ENCODE measurements at places on chromosomes 2 and 18.
A peak's percentile ranks its signal among the peaks of the same experiment; 100 is the strongest.

DNA sequence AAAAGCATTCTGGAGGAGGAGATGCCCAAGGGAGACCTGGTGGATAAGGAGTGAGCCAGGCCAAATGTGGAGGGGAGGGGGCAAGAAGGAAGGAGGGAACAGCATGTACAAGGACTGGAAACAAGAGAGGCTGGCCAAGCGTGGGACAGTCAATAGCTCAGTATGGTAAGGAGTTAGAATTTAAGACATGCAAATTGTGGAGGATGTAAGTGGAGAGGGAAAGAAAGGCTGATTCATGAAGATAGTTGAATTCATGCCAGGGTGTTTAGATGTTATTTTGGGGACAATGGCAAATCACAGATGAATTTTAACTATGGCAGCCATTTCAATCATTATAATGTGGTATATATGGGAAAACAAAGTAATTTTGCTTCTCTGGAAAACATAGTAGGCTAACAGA is 462.3 kb downstream of the MEIS1 start:
- no peak for DNase-seq

GRCh38 chr18:34023471-34023870 is 201.2 kb downstream of the NOL4 start:
- no peak for DNase-seq

DNA sequence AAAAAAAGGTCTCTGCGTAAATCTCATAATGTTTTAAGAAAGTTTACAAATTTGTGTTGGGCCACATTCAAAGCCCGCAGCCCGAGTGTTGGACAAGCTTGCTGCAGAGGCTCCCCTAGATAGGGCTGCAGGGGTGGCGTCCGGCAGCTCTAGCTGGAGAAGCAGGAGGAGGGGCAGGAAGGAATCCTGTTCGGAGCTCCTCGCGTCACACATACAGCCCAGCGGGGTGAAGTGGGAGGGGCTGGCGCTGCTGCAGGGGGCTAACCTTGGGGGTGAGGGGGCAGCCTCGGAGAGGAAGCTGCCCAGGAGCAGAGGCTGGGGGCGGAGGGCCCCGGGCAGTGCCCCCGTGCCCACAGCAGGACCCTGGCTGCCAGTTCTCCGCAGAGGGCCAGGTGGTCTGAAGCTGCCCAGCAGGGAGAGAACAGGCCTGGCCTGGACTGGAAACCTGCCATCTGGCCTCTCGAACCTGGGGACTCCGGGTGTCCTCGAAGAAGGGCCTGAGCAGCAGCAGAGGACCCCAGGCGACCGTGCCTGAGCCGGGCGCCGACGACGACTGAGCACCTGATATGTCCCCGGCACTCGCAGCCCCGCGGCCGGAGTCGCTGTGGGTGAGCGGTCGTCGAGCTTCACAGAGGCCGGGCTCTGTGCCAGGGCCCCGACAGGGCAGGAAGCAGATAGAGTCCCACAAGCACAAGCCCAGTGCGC is 2.6 kb upstream of the GPR35 start:
- DNase-seq: no peak

GRCh38 chr2:28227498-28227897 is 165.2 kb upstream of the FOSL2 start:
- DNase-seq: no peak

DNA sequence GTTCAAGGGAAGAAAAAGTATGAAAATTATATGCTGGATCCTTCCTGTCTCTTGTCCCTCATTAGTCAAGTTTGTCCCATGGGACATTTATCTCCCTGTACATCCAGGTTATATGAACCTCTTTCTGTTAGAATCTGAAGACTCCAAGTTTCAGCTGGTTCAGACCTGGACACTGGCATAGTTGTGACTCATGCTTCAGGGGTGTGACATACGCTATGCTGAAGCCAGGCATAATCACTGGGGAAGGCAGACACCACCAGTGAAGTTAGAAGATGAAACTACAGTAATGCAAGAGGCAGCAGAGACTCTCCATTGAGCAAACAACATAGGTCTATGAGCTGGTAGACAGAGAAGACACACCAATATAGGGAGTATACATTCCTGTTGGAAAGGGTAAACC is 269.7 kb upstream of the SLC8A1 start:
- no peak for DNase-seq

DNA sequence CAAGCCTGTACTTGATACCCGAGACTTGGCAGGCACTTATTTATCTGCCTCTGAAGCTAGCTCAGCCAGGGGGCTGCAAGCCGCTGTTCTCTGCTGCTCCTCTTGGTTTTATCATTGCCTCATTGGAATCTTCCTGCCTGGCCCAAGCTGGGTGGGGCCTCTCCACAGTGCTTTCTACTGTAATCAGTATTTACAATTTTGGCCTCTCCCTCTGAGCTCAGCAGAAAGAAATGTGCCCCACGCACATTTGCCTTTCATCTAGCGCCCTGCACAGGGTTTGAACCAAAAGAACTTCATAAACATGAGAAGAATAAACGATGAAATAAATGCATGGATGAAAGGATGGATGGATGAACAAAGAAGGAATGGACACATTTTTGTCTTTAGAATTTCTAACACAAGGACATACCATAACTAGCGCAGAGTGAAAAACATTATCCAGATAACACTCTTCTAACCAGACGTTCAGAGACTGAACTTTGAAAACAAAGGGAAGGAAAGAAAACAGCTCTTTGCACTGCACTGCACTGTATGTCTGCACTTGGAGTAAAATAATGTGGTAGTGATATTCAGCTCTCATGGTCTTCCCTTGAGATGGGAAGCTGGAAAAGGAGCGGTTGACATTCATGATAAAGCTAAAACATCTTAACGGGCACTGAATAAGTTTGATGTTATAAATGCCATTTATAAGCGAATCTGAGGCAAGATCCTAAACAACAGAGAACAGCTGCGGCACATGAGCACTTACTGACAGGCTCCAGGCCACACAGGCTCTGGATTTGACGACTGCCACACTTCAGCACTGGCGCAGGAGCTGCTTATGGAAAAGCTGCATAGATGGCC is 86.8 kb upstream of the SP3 start:
- no peak for DNase-seq

GRCh38 chr18:28288784-28289183 is 111.9 kb upstream of the CDH2 start:
- no peak for DNase-seq

DNA sequence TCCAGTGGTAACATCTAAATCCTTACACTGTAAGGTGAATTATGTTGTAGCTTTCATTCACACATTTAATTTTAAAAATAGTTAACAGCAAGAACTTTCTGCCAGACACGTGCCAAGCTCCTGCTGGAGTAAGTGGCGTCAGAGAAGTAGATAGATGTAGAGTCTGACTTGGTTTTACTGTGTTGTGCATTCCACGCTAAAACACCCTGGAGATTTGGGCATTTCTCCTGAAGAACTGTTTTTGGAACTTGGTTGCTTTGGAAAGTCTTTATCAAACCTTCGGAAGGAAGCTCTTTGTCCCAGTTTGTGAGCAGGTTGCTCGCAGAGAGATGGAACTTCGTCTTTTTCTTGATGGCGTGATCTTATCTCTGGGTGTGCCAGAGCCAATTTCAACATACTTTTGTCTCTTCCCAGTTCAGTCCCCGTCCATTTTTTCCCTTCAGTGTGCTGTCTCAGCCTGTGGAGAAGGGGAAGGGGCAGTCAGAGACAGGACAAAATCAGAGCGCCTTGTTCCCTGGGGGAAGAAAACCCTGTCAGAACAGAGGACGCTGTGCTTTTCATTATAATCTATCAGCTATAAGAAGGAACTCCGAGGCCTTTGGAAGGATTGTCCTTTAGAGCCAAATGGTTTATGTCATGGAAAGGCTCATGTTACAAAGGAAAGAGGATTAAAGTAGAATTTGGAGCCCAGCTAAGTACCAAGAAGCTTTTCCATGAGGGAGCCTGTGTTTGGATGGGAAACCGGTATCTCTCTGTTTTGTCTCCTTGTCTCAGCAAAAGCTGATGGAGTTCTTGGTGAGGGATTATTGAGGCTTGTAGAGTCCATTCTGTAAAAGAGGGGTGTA is 18.9 kb downstream of the GRHL1 start:
- DNase-seq: no peak

DNA sequence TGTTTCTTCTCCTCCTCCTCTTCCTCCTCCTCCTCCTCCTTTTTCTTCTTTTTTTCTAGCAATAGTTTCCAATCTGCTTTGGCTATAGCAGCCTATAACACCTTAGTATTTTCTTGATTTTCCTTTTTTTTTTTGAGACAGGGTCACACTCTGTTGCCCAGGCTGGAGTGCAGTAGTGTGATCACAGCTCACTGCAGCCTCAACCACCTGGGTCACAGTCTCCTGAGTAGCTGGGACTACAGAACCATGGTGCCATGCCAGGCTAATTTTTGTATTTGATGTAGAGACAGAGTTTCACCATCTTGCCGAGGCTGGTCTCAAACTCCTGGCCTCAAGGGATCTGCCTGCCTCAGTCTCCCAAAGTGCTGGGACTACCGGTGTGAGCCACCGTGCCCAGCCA is 10.7 kb upstream of the THNSL2 start:
- DNase-seq: no peak

DNA sequence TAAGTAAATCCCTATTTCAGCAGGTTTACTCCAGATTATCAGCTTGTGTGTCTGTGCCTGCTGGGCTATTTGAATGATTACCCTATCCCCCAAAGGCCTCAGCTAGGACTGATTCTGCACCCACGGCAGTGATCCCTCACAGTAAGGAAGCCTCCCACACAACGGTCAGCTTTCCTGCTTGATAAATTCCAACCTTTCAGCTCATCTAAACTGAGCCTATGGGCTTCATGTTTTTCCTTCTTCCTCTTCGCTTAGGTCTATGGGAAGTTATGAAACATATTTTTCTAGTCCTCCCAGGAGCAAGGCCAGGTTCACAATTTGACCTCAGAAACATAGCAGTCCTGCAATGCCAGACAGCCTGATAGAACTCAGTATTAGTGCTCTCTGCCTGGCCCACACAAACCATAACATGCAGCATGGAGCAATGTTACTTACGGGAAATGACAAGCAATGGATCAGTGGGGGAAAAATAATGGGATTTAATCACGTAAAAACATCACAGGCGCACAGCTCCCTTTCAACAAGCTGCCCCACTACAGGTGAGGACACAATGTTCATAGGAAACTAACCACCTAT is 170.9 kb downstream of the ZNF521 start:
- no peak for DNase-seq

DNA sequence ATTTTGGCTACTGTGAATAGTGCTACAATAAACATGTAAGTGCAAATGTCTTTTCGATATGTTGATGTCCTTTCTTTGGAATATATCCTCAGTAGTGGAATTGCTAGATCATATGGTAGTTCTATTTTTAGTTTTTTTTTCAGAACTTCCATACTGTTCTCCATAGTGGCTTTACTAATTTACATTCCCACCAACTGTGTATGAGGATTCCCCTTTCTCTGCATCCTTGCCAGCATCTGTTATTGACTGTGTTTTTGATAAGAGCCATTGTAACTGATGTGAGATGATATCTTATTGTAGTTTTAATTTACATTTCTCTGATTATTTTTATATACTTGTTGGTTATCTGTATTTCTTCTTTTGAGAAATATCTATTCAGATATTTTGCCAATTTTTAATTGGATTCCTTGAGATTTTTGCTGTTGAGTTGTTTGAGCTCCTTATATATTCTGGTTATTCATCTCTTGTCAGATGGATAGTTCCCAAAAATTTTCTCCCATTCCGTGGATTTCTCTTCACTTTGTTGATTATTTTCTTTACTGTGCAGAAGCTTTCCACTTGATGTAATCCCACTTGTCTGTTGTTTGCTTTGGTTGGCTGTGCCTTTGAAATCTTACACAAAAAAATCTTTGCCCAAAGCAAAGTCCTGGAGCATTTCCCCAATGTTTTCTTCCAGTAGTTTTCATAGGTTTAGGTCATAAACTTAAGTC is 532.3 kb downstream of the PID1 start:
- no peak for DNase-seq

DNA sequence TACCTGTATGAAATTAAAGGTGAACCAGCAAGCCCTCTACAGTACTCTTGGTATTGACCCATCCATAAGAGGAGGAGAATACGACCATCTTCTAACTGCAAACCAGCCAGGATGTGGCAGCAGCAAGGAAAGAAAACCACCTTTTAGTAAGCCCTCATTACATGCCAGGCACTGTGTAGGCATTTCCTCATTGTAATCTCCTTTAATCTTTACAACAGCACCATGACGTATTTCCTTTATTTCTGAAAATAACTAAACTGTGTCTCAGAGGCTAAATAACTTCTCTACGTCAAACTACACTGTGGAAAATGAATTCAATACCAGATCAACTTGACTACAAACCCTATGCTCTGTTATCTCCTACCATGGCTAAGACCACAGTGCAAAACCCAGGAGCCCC is 18.2 kb downstream of the WDR35 start:
- DNase-seq: no peak

DNA sequence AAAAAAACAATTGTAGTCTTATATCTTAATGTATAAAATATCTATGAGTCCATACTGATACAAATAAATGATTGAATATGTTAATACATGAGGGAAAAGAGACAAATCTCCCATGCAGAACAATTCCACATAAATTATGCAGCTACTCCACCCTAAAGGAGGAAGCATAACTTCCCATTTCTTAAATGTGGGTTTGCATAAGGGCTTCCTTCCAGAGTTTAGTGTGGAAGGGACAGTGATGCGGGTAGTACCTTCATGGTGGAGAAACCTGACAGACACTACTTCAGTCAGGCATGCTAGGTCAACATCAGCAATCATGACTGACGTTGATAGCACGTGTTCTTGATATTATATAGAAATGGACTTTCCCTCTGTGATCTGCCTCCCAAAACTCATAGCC is 146.9 kb upstream of the STON1 start:
- DNase-seq: no peak

GRCh38 chr2:22694300-22694699 is 690.7 kb upstream of the KLHL29 start:
- no peak for DNase-seq

DNA sequence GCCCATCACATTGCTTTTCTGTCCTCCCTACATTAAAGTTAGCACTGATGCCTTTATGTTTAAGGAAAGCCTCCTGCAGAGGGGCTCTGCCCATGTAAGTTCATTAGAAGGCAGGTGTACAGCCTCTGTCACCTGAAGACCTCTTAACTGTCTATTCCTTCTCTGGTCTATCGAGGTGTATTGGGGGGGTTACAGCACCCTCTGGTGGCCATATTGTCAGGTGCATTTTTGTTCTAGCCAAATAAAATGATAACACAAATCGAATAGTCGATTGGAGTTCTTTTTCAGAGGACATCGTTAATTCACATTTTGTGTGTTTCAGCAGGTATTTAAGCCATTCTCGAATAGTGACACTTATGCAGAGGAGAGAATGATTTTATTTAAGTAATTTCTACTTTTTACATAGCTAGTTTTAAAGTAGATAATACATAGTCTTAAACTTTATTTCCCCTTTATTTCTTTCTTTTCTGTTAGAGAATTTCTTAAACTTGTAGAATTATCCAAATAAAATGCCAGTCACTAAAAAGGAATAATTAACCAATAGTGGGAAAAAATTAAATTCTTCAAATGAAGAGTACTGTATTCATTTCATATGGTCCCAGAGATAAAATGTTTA is 136.8 kb downstream of the NEDD4L start:
- DNase-seq: peak; percentile 11

DNA sequence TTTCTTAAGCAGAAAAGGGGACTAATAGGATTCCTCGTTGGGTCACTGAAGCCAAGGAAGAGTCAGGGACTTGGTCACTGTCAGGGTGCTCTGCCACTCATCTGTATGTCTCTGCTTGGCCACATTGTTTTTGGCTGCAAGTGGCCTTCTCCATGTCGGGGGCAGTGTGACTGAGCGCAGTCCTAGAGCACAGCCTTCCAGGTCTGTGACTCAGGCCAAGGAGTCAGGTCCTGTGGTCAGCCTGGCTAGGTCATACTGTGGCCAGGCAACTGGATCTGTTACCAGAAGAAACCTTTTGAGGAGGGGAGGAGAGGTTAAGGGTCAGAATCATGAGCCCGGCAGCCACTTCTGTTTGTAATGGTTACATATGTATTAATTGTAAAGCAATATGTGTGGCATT is 61.3 kb downstream of the GALNT1 start:
- DNase-seq: no peak

All from activated T-helper 1 cell treated with anti-CD3 and anti-CD28 coated beads, Interleukin-12 subunit alpha, Interleukin-12 subunit beta, Interleukin-2, Interleukin-4 antibody, amounts not matched to agents 30 ng/mL and 10 ng/mL and 1 ng/mL, durations not matched to agents 14 hours and 24 hours and 36 hours (primary cell).